ENCODE measurements at places on chromosomes 1 and 21.

DNA sequence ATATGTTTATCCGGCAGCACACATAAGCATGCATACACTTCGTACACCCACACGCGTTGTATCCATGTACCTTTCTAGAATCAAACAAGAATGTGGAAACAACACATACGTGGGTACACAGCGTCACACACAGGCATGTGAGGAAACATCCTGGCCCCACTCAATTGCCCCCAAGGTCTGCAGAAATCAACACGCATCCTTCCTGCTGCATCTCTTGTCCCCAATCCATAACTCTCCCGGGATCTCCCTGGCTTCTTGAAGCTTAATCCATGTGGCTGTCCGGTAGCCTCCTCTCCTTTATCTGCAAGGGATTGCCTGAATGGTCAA lies 5.5 kb upstream of the TBX15 start:
- no peak for DNase-seq

GRCh38 chr1:206447792-206448191 lies 22.5 kb upstream of the IKBKE start:
- DNase-seq, result no peak

- no peak for DNase-seq
These were observed 39.0 kb upstream of the ARHGEF16 start for GRCh38 chr1:3415260-3416090.

DNA sequence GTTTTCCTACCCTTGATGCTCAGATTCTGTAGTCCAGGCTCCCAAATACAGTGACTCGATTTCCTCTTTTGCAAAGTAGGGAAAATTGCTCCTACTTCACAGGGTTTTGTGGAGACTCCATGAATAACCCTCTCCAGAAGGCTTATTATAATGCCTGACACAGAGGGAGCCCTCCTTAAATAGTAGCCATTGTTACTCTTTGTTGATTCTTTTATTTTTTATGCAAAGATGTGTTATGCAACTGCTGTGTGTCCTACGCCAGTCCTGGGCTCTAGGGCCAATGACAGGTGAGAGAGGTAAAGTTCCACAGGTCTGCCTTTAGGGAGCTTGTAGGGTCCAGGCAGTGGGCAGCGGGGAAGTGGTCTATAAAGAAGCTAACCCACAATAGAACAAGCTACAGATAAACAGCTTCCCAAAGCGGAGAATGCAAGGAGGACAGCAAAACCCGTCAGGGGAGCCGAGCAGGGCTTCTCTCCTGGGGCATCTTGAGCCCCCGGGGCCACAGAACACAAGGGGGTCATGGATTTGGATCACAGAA lies 1.5 kb downstream of the AADACL3 start:
- no peak for DNase-seq

- DNase-seq, result no peak
These were observed 87.0 kb downstream of the POFUT2 start for GRCh38 chr21:45200581-45201296.

- DNase-seq, result no peak
These were observed 122.7 kb downstream of the FASLG start for GRCh38 chr1:172781513-172782140.

GRCh38 chr1:218815076-218815475 lies 358.6 kb upstream of the LYPLAL1 start:
- DNase-seq, result no peak

DNA sequence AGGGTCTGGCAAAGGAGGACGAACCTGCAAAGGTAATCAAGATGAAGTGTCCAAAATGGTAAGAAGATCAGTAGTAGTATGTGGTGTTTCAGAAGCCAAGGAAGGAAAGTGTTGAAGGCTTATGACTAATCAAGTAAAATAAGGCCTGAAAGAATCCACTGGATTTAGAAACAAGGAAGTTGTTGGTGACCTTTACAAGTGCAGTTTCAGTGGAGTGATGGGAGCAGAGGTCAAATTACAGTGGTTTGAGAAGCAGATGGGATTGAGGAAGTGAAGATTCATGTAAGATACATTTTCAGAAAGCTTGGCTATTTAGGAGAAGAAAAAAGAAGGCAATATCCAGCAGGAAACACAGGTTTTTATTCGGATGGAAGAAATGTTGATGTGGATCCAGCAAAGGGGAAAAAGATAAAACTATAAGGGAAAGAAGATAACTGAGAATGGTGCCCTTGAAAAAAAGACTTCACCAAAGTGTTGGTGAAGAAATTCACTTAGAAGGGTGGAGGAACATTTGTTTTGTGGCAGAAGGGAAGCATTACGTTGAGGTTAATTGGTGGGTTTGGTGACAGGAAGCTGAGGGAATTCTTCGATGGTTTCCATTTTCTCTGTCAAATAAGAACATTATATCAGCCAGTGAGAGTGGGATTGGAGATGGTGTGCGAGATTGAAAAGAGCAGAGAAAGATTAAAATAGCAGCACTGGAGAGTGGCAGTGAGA lies 2.1 kb downstream of the ARMH1 start:
- DNase-seq, result no peak

DNA sequence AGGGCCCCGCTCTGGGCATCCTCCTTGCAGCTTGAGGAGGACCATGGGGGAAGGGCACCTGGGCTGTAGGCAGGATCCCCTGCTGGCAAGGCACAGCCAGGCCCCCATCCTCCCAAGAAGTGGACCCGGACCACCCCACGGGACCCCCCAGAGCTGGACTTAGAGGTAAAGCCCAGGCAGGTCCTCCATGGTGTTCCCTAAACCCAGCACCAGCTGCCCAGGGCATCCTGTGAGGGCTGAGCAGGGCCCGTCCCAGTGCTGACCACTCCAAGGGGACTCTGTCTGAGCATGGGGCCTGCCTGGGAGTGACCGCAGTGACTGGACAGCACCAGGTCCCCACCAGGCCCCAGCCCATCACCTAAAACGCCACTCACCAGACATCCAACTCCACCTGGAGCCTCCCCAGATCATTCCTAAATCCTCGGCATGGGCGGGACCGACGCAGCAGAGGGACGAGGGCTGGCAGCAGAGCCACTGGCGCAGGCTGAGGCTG lies 21.3 kb downstream of the COL6A2 start:
- no peak for DNase-seq

GRCh38 chr1:42450061-42450460 lies 5.8 kb downstream of the ZMYND12 start:
- DNase-seq, result no peak

DNA sequence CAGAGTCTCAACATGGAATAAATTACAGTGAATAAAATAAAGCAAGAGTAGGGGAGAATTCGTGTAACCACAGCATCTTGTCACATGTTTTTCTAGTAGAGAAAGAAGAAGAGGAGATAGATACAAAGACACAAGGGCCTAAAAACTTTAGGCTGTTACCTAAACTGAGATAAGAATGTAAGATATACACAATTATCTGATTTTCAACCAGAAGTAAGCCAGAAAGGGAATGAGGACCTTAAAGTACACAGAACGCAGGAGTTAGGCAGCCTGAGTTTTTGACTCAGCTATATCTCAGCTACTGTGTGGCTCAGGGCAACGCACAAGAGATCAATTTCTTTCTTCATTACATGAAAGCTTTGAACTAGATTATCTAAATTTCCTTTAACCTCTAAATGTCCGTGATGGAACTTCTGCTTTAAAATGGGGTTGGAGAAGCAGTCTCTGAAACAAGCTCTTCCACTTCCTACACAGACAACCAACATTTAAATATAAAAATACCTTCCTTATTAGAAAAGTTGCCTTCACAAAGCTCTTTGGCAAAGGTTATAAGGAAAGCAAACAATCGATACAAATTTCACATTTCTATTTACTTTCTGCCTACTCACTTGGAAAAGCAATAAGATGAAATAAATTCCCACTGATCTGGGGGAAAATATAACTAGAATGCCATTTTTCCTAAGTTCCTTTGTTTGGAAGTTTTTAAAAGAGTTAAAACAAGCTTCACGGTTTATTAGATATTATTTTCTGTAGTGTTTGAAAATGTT lies 5.2 kb upstream of the RGS13 start:
- DNase-seq, result no peak

- DNase-seq, result no peak
These were observed 941 bp downstream of the ARNT start for GRCh38 chr1:150875197-150876118.

DNA sequence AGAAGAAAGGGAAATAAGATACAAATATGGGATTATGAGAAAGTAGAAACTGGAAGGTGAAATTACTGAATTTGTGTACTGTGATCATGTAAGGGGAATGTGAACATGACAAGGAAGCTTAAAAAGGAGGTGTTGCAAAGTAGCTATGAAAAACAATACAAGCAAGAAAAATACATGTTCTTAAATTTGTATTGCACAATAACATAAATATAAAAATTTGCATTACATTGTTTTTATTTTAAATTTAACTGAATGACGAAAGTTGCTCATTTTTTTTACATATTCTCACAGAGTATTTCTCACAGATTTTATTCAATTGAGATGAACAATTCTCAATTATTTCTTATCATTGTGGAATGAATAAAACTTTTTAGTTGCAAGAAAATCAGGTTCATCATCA lies 874.8 kb downstream of the AMY1C start:
- DNase-seq, result no peak

DNA sequence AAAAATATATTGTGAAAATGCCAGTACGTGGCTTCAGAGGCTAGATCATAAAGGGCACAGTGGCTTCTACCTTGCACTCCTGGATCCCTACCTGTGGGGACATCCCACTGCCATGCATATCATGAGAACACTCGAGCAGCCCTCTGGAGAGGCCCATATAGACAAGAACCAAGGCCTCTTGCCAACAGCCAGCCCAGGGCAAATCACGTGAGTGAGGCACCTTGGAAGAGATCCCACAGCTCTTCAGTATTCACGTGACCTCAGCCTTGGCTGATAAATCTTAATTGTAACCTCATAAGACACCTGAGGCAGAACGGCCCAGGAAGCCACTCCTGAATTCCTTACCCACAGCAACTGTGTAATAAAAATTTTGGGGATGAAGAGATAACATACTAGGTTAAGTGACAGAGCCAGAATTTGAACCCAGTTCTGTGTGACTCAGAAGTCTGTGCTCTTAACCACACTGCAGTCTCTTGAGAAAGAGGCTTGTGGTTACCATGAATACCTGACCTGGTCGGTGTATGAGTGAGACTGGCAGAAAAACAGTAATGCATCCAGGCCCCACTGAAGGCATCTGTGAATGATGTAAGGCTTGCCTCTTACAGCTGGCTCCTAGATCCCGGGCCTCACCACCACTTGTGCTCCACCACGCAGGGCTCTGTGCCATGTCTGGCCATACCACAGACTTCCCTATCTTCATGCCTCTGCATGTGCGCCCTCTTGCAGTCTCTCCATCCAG lies 6.9 kb upstream of the A3GALT2 start:
- peak; percentile 96 for DNase-seq

DNA sequence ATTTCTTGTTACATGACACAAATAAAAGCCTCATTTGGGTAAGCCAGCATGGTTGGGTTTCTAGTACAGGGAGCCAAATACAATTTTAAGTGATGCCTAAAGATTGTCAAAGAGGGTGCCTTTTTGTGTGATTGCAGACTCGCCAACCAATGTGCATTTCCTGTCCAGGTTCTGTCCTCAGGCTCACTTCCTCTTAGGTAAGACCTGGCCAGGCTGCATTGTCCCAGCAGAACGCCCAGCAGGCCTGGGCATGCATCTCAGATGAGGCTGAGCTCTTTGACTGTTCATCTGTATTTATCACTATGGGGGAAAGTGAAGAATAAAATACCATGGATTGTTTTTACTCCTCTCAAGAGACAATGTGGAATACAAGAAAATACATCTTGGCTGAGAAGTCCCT lies 49.7 kb downstream of the KCNC4 start:
- DNase-seq, result no peak

DNA sequence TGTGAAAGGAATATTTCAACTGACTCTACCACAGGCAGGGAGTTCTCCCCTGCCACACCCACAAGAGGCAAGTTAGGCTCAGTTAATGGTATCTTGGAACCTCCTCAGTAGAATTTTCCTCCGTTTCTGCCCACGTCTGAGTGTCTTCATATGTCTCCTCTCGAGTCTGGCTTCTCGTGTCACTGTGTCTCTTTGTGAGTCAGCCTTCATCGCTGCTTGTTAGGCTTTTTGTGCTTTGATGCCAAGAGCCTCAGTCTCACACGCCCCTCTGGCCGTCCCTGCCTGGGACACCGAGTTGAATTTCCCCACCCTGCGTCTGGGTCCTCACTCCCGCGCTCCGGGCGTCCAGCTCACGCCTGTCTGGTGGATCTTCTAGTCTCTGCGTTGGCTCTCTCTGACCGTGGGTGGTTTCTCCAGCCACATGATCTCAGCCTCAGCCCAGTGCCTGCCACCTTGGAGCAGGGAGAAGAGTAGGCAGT lies 125.7 kb upstream of the GADD45A start:
- no peak for DNase-seq

DNA sequence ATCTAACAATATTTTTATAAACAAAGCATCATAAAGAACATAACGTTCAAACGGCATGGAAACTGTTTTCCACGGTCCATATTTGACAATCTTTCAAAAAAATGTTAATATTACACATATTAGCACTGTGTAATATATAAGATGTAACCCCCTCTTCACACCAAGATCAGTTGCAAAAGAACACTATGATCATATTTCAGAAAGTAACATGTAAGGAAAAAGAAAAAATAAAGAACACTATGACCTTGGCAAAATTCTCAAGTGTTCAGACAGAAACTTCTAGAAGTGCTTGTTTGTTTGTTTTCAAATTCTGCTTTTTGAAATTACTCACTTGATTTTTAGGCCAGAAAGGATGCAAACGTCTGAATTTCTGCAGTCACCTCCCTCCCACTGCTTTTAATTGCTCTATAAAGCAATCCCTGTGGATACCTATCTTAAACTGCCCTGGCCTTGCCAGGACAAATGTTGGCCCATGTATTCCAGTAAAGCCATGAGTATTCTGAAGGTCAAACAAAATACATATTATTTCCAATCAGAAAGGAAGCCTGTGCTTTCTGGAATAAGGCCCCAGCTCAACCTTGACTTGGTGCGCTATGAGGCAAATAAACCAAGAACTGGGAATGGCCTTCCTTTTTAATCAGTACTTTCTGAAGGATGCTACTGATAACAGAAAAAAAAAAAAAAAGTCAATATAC lies 68.6 kb downstream of the TGFBR3 start:
- DNase-seq, result no peak

Measured in AG04449 (cell line).